Astrocyte of the hippocampus (primary cell): ENCODE measurements at places on chromosomes 1 and 21.

DNA sequence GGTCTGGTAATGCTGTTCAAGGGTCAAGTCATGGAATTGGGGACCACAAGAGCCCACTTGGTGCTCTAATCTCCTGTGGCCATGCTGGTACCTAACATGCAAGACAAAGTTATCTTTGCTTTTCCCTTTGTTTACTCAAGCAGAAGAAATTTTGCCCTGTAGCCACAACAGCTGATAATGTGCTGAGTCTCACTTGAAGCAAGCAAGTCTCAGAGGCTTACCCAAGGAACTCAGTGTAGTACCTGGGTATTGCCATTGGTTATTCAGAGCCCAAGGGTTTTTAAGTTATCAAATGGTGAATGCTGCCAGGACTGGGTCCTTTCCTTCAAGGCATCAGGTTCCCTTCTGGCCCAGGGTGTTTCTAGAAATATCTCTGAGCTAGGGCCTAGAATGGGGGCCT lies 198.9 kb upstream of the RNPC3 start:
- peak; percentile 26 for DNase-seq

- DNase-seq, result no peak
Observed at GRCh38 chr1:221098471-221099405, 219.5 kb downstream of the HLX start.

GRCh38 chr1:178659789-178660208 lies 65.2 kb upstream of the RALGPS2 start:
- DNase-seq, result no peak

DNA sequence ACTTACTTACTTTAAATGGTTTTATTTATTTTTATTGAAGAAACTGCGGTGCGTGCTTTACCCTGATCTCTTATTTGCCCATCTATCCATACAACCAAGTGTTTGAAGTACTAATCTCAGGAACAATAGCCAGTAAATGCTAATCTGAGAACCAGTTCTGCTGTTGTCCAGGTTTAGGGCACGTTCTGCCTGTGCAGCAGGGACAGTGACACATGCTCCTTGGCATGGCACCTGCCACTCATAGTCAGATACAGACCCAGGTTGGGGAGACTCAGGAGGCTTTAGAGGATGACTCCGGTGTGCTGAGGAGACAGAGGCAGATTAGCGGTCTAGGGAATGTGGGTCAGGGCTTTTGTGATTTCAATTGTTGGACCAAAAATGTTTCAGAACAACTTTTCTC lies 83.6 kb downstream of the NRIP1 start:
- no peak for DNase-seq

- DNase-seq, result peak; percentile 18
Observed at GRCh38 chr1:107874221-107874620, 90.8 kb downstream of the VAV3 start.

GRCh38 chr1:9425859-9426258 lies 113.4 kb upstream of the SLC25A33 start:
- no peak for DNase-seq

DNA sequence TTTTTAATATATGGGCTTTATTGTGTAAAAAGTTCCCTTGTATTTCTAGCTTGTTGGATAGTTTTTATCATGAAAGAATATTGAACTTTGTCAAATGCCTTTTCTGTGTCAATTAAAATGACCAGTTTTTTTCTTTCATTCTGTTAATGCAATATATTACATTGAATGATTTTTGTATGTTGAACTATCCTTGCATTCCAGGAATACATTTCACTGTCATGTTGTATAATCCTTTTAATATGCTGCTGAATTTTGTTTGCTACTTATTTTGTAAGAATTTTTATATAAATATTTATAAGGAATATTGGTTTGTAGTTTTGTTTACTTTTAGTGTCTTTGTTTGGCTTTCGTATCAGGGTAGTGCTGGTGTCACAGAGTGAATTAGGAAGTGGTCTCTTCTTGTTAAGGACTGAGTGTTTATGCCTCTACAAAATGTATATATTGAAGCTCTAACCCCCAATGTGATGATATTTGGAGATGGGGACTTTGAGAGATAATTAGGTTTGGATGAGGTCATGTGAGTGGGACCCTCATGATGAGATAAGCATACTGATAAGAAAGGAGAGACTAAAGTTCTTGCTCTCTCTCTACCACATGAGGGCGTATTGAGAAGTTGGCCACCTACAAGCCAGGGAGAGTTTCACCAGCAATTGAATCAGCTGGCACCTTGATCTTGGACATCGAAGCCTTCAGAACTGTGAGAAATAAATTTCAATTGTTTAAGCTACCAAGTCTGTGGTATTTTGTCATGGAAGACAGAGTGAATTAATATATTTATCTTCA lies 12.0 kb upstream of the SLAMF6 start:
- no peak for DNase-seq

DNA sequence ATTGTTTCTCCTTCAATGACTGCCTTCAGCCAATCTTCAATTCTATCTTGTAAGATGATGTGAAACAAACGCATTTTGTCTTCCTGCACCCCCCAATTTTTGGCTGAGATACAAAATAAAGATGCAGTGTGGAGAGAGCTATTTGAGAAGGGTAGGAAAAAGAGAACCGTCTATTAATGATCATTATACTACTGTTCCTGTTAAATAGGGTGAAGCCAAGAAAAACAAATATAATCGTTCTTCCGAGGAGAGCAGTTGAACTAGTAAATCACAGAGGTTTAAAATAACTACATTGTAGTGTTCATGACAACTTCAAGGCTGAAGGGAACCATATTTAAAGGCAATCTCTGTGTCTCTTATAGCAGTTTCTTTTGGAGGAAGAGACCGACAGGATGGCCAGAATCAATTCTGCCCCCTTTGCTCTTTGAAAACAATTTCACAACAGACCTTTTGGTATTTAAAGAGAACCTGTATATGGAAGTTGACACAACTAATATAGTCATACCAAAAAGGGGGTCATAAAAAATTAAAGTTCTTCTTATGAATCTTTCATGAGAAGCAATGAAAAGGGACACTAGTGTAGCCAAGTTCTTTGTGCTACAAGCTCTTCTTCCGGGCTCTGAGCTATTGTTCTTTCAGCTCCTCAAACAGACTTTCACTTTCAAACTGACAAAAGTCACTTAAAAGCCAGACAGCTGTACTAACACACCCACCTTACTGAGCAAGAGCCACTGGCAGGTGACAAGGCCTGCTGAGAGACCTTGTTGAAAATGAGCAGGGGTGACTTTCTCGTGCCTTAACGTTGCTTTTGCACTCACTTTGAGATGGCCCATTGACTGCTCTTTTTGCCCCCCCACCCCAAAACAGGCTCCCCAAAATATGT lies 30.9 kb downstream of the PROX1 start:
- DNase-seq, result no peak
